Uterus (tissue), 4 donors: ENCODE measurements at places on chromosomes 5 and 9.

DNA sequence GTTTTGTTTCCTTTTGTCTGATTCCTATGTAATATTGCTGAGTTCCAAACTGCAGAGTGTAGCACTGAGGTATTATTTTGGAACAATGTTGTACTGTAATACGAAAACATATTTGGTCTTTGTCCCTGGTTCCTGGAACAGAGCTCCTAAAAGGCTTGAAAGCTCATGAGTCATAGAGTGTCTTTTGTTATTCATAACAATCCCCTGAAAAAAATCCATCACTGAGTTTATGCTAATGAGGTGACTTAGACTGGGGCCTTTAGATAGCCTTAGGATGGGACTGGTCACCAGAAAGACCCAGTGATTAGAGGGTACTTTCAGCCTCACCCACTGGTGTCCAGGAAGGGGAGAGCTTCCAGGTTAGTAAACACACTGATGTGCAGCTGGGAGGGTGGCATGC, 132.7 kb upstream of the POU5F2 start:
- no peak for DNase-seq

DNA sequence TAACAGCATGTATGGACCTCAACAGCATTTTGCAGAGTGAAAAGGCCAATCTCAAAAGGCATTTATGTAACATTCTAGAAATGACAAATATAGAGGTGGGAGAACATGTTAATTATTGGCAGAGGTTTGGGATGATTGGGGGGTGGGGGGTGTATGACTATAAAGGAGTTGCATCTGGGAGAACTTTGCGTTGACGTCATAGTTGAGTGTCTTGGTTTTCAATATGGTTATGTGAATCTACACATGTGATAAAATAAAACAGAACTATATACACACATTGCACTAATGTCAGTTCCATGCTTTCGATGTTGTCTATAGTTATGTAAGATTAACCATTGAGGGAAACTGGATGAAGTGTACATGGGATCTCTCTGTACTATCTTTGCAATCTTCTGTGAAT, 139.1 kb downstream of the SV2C start:
- no peak for DNase-seq

DNA sequence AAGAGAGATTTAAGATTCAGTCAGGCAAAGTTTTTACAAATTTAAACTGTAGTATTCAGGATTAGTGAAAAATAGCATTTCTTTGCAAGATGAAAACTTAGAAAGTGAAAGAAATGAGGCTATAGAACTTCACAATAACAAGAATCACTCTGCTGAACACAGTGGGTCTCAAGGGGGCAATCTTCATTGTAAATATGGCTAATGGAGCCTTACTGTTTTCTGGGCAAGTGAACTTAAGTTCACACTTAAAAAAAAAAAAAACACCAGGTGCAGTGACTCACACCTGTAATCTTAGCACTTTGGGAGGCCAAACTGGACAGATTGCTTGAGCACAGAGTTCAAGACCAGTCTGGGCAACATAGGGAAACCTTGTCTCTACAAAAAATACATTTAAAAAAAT, 175.9 kb upstream of the SNX2 start:
- no peak for DNase-seq

DNA sequence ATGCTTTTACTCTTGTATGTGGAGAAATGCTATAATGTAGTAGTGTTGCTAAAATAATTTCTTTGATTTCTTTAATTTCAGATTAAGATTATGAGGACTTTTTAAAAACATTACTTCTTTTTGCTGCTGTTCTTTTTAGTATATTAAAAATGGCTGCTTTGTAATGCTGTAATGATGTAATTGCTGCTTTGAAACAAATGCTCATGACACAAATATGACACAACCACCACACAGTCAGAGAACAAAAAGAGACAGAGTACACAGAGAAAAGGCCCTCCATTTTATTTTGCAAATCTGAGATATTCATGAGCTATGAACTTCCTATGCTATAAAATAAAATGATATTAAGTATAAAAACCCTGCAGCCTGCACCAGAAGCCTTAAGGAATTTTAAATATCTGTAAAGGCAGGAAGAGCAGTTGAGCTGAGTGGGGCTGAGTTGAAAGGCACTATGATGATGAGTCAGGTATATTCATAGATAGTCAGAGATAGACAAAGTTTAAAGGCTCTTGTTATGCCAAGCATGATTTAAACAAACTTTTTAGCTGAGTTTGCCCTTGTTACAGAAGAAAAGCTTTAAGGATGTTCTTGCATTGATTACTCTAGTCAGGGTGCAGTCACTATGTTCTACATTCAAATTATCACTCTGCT, 5.1 kb upstream of the POU5F2 start:
- DNase-seq, result no peak

DNA sequence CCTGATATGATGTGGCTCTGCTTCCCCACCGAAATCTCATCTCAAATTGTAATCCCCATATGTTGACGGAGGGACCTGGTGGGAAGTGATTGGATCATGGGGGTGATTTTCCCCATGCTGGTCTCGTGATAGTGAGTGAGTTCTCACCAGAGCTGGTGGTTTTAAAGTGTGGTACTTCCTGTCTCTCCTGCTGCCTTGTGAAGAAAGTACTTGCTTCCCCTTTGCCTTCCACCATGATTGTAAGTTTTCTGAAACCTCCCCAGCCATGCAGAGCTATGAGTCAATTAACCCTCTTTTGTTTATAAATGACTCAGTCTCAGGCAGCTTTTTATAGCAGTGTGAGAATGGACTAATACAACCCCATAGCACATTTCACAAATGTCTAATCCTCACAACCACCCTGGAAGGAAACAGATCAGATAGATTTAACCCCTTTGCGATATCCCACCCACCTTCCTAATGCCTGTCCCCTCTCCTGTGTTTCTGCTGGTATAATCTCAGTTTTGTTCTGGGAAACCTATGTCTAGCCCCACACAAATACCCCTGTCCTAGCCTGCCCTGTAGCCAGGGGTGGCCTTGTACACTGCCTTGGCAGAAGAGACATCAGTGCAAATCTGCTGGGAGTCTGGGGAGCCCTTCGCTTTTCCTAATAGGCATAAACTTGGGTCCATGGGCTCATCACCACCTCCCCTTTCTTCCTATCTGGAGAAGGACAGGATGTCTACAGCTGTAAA, 157.0 kb upstream of the RAI14 start:
- DNase-seq, result no peak

DNA sequence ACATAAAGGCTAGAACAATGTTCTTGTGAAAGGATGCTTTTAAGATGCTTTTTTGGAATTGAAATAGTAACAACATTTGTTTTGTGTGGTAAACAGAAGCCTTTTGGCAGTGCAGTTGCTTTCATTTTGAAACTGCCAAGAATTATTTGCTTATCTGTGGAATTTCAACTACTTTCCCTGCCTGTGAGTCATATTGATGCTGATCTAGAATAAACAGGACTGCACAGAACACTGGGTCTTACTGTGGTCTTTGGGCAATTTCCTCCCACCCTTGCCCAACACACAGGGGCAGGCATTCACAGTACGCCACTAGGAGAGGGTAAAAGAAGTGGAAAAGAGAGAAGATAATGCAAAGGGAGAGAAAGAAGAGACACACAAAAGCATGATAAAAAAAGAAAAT, 483.7 kb downstream of the ELAVL2 start:
- DNase-seq, result no peak

DNA sequence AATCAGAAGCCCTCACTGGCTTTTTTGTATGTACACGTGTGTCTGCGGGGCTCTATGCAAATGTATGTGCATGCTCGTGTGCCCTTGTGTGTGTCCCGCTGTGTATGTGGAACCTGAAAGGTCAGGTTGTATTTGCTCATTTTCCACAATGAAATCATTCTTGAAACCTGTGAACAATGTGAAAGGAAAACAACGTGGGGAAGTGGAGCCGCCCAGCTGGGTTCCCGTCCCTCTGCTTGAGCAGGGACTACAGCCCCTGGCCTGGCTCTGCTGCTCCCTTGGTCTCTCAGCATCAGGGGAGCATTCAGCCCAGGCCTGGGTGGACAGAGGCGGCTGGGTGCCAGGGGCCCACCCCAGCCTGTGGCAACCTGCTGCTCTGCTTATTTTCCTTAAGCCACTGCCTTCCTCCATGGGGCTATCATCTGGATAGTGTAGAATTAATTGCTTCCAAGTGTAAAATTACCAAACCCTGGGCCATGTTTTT, 3.0 kb downstream of the ECSCR start:
- no peak for DNase-seq

- DNase-seq, result no peak
These were observed 105.3 kb downstream of the ARRDC3 start for GRCh38 chr5:91277840-91278239.

DNA sequence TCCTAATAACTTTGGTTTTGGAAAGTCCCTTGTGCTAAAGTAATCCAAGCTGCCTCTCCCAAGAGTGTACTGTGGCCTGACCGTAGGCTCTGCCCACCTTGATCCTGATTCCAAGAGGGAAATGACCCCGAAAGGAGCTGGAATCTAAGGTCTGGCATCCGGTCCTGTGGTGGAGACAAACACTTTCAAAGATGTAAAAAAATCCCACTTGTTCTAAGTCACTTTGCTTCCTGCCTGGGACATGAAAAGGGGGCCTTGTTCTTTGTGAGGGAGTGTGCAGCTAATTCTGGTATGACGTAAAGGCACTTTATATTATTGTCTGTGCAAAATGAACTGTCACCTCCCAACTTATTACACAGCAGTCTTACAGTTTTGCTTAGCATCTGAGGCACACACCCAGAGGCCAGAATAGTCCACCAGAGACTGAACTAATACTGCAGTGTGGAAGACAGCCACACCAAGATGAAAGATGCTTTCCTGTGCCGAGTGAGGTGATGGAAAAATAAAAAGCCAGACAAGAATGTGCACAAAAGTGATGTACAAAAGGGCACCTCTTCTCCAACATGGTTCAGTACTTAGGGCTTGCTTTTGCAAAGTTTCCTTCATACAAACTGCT, 128.7 kb downstream of the SLC12A2 start:
- DNase-seq, result no peak

DNA sequence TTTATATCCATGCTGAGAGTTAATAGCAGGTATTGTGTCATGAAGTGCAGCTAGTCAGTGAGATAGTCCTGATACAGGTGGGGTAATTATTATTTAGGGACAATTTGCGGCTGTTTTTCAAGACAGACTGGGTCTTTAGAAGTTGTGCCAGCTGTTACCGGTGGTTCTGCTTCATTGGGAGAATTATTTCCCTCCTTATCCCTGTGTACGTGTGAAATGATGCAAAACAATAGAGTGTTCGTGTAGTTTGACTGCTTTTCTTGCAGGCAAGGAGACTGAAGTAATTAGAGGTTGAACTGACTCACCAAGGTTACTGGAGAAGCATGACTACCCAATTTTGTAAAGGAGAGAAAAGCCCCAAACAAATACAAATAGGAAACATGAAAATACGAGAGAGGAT, 101.7 kb downstream of the ARRDC3 start:
- DNase-seq, result no peak
